Ascending aorta (tissue), 2 donors: ENCODE measurements at places on chromosomes 1 and 21. TPM values are rescaled to one million over a fixed set of nuclear protein-coding genes. Genes with fewer than 3 reads are reported as not detected.

The HPDL gene
- not detected for total RNA-seq

DNA sequence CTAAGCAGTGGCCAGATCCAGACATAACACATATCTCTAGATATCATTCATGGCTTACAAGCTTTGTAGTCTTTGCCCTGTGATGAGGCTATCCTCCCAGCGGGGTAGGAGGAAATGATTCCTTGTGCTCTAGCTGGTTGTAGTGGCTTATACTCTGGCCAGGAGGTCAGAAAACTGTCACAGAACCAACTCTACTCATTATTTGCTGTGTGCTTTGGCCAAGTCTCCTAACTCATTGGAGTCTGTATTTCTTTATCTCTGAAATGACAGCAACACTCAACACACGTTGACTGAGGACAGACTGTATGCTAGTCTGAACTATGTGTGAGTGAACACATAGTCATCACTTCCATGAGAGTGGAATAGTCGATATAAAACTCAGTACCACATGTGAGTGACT lies 116.7 kb upstream of the F3 start:
- no peak for DNase-seq
- no peaks in the 10 kb centered on the region for H3K4me1 ChIP-seq
- no peak overlapping the region for H3K4me3 ChIP-seq
- H3K36me3 ChIP-seq = no peaks in the 10 kb centered on the region
- H3K27ac ChIP-seq = peak overlapping the region; percentile 56

DNA sequence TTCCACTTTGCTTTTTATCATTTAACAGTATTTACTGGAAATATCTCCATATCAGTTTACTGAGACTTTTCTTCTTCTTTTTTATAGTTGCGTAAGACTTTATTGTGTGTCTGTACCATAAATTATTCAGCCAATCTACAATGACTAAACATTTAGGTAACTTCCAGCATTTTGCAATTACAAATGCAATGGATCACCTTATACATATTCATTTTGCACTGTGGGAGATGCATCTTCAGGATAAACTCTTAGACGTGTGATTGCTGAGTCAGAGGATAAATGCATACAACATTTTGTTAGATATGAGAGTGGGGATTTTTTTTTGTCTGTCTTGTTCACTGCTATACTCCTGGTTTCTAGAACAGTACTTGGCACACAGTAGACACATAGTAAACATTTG lies 95.7 kb upstream of the GCLM start:
- no peak overlapping the region for H3K27ac ChIP-seq
- DNase-seq = no peak
- H3K4me1 ChIP-seq = no peaks in the 10 kb centered on the region
- no peak overlapping the region for H3K4me3 ChIP-seq
- H3K36me3 ChIP-seq = no peaks in the 10 kb centered on the region
- H3K27me3 ChIP-seq = no peaks in the 10 kb centered on the region

GRCh38 chr1:168343566-168343965 lies 62.9 kb downstream of the TBX19 start:
- no peak for DNase-seq
- H3K4me1 ChIP-seq = peaks cover 8% of the 10 kb centered on the region
- peak overlapping the region; percentile 78 for H3K27ac ChIP-seq
- H3K4me3 ChIP-seq = no peak overlapping the region
- H3K27me3 ChIP-seq = no peaks in the 10 kb centered on the region
- H3K36me3 ChIP-seq = no peaks in the 10 kb centered on the region

The CELA2A gene
- total RNA-seq = not detected

DNA sequence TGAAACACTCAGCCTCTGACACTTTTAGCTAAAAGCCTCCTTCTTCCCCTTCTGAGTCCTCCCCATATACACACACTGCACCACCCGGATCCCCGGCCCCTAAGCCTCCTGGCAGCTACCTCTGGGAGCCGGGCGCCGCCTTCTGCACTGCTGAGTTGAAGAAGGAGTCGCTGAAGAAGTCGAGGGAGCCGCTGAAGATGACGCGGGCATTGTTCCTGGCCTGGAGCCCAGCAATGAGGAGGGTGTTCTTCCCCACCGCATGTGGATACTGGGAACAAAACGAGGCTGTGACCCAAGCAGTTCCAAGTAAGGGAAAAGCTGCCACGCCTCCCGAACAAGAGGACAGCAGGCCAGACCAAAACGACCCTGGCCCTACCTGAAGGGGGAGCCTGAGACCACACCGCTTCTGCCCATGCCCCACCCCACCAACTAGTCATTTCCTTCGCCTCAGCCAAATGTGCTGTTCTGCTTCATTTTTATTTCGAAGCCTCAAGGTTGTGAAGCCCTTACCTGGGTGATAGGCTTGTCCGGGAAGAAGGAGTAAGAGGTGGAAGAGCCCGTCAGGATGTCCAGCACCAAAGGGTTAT lies 7.0 kb downstream of the DDOST start:
- no peaks in the 10 kb centered on the region for H3K27me3 ChIP-seq
- H3K4me3 ChIP-seq = no peak overlapping the region
- H3K36me3 ChIP-seq = peaks cover 63% of the 10 kb centered on the region
- DNase-seq = no peak
- no peaks in the 10 kb centered on the region for H3K4me1 ChIP-seq

The NTPCR gene
- total RNA-seq = 41.6 TPM

DNA sequence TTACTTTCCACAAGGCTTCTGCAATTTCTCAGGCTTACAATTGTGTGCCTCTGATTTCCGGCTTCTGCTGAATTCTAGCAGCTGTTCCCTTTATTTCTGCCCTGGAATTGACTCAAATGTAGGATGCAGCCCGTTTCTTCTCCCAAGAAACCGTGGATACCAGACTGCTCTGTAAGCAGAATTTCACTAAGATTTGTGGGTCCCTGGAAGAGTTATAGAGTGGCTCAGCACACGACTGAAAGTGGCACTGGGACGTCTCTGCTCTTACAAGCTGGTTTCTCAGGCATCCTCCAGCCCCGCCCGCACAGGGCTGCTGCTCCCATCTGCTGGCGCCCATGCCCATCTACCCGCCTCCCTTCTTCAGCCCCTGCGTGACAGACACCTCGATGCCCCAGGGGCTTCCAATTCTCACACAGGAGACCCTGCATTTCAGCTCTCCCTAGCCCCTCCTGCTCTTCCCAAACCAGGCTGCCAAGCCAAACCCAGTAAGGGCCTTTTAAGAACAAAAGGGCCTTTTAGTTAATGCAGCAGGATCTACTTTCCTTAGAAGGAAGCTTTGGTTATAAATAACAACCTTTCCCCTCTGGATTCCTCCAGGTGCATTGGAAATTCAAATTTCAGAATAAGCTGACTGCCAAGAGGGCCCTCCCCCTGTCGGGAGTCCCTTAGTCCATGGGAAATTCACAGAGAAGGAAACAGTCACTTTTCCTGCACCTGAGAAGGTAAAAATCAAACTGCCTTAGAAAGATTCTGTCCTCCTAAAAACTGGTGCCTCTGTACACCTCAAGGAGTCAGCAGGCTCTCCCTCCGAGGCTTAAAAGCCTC lies 45.4 kb upstream of the TENT5B start:
- H3K4me3 ChIP-seq = no peak overlapping the region
- no peaks in the 10 kb centered on the region for H3K4me1 ChIP-seq
- no peaks in the 10 kb centered on the region for H3K36me3 ChIP-seq
- no peak overlapping the region for H3K27ac ChIP-seq
- no peak for DNase-seq

The ZNF593OS gene
- not detected for total RNA-seq

DNA sequence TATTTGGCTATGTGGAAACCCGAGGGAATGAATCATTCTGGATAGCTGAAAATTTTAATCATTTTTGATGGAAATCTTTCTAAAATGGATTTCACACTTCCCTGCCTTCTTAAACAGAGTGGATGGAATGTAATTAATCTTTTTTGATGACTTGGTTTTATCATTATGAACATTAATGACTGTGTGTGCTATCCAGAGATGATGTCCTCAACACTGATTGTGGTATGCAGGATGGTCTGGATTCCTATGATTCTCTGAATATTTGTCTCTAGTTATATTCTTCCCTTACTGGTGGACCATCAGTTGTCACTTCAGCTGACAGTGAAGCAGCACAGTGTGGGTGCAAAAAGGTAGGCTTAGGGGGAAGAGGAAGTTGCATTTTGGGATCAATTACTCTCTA lies 513.5 kb downstream of the LMO4 start:
- no peak overlapping the region for H3K27ac ChIP-seq
- H3K4me3 ChIP-seq = no peak overlapping the region
- H3K27me3 ChIP-seq = no peaks in the 10 kb centered on the region
- H3K36me3 ChIP-seq = no peaks in the 10 kb centered on the region

- H3K27me3 ChIP-seq = no peaks in the 10 kb centered on the region
- no peak overlapping the region for H3K4me3 ChIP-seq
- no peaks in the 10 kb centered on the region for H3K4me1 ChIP-seq
- no peak overlapping the region for H3K27ac ChIP-seq
- H3K36me3 ChIP-seq = no peaks in the 10 kb centered on the region
These were observed 6.2 kb downstream of the NECTIN4 start for GRCh38 chr1:161082996-161083747.

GRCh38 chr1:156090138-156090839 lies 8.0 kb upstream of the MEX3A start:
- no peak overlapping the region for H3K4me3 ChIP-seq
- H3K4me1 ChIP-seq = no peaks in the 10 kb centered on the region
- no peaks in the 10 kb centered on the region for H3K36me3 ChIP-seq
- H3K27ac ChIP-seq = no peak overlapping the region
- DNase-seq = no peak

- H3K36me3 ChIP-seq = peaks cover 8% of the 10 kb centered on the region
- no peak overlapping the region for H3K27ac ChIP-seq
These were observed 41.2 kb downstream of the DMAP1 start for GRCh38 chr1:44254392-44254910.

- peaks cover 3% of the 10 kb centered on the region for H3K4me1 ChIP-seq
- H3K4me3 ChIP-seq = no peak overlapping the region
- peaks cover 7% of the 10 kb centered on the region for H3K36me3 ChIP-seq
- no peak overlapping the region for H3K27ac ChIP-seq
- DNase-seq = no peak
These were observed 47.3 kb downstream of the EIF2B3 start for GRCh38 chr1:44939061-44939460.
